ENCODE measurements at places on chromosomes 2 and 18.

DNA sequence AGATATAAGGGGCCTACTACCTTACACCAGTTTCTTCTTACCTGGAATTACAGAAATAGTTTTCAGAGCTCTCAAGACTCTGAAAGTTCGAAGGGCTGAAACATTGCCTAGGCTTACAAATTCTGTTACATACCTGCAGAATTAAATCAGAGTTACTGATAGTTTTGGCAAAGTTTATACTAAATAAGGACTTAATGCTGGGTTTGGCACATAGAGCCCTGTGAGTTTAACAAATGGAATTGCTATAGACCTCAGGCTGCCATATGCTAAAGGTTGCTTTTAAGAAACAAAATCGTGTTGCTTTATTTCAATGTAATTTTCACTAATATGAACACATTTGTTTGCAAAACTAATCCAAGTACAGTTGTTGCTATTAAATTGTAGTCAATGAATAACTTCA, 40.1 kb downstream of the SCN3A start:
- no peak for DNase-seq

DNA sequence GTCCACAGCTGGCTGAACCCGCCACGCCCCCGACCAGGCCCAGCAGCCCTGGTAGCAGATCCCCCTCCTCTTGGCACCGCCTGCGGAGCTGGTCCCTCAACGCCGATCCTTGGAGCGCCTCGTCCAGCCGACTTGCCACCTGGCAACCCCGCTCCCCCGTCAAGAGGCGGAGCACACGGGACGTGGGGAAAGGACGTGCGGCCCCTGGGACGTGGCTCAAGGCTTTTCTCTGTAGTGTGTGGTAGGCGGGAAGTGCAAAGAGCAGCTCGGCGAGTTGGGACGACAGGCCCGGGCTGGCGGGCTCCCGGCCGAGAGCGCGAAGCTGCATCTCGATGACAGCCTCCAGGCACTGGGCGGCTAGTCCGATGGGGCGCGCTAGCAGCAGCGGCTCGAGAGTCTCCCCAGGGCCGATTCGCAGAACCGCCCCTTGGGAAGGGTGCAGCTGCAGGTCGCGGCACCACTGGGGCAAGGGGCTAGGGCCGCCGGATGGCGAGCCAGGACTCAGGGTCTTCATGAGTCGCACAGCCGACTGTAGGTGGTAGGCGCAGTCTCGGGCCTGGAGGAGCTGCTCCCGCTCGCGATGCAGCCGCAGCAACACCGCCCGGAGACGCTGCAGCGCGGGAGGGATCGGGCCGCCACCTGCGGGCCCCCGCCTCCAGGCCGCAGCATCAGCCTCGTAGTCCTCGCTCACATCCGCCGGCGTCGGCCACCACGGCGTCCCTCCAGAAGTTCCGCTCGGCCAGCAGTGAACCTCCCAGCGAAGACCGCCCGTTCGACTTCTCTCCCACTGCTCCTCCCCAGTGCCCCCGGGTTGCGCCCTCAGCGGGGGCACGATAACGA, 617 bp downstream of the CCDC142 start:
- DNase-seq: no peak

DNA sequence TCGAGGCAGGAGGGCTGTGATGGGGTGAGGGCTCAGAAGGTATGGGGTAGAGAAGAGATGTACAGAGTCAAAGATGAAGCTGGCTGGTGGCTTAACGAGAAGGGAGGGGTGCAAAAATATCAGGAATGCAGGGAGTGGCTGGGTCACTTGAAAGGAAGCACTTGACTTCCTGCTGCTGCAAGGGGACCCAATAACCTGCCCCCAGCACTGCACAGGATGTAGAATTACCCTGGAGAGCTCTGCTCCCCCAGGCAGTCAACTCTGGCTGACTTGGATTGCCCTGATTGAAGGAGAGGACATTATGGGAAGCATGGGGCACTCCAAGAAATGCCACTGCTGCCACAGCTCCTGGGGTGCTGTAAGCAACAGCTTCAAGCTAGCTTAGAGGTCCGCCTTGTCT, 41.8 kb downstream of the CFAP221 start:
- DNase-seq: no peak

DNA sequence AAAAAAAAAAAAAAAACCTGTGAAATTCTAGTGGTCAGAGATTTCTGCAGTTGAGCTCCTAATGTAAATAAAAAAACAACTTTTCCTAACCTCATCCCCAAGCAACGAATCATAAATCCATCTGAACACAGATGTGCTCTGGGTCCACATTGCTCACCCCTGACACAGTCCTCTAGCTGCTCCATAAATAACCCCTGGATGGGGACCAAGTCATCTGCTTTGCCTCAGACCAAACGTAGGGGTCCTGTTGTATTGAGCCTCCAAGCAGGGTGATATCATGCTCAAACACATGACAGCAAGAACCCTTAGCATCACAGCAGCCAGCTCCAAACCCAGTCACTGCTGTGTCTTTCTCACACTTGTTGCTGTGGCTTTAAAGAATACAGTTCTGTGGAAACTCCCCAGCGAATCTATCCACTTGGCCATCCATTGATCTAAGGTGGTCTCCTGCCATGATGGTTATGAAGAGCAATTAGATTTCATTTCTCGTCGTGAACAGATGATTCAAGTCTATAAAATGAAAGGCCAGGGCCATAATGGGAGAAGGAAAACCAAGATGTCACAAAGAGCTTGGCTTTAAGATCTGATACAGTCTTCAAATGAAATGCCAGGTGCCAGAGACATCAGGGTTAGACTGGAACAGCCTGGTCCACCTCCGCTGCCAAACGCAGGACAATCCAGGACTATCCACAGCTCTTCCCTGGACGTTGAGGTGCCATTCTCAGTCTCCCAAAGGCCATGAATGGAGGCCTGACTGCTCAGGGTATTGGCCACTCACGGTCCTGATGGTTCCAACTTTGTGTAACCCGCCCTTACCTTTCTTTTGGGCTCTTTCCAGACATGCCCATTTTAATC, 39.0 kb downstream of the TBC1D8 start:
- no peak for DNase-seq

- DNase-seq: no peak
Measured at GRCh38 chr2:199085261-199085660, 372.5 kb downstream of the SATB2 start.

- no peak for DNase-seq
Measured at GRCh38 chr2:174020926-174021662, 55.9 kb upstream of the SP3 start.

DNA sequence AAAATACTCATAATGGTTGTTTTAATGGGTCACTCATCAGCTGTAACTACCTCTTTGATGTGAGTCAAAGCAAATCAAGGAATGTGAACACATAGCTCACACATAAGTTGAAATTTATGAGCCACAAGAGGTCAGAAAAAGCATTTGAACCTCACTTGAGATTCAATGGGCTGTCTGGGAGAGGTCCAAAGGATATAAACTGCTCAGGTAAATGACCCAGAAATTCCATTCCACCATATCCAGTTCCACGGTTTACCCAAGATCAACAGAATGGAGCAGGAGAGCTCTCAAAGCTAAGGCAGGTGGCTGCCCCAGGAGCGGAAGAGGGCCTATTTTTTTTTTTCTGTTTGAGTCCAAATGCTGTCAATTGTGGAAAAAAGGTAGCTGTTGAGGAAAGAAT, 464.1 kb downstream of the TNS1 start:
- no peak for DNase-seq

DNA sequence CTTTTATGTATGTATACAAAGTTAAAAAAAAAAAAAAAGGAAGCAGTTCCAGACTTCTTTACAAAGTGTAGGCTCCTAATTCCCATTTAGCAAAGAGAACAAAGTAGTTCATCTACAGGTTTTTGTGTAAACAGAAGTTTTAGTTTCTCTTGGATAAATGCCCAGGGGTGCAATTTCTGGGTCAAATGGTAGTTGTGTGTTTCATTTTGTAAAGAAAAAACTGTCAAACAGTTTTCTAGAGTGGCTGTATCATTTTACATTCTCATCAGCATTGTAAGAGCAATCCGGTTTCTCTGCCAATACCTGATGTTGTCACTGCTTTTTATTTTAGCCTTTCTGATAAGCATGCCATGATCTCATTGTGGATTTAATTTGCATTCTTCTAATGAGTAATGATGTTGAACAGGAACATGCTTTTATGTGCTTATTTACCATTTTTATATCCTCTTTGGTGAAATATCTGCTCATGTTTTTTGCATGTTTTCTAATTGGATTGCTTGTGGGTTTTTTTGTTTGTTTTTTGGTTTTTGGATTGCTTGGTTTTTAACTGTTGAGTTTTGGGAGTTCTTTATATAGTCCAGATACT, 16.6 kb upstream of the PSME4 start:
- peak; percentile 59 for DNase-seq

GRCh38 chr2:160417745-160418397, 75.7 kb downstream of the RBMS1 start:
- no peak for DNase-seq

- no peak for DNase-seq
Measured at GRCh38 chr2:56523816-56524215, 340.0 kb downstream of the CCDC85A start.

- DNase-seq: no peak
Measured at GRCh38 chr2:109238580-109238979, 109.6 kb downstream of the SH3RF3 start.

DNA sequence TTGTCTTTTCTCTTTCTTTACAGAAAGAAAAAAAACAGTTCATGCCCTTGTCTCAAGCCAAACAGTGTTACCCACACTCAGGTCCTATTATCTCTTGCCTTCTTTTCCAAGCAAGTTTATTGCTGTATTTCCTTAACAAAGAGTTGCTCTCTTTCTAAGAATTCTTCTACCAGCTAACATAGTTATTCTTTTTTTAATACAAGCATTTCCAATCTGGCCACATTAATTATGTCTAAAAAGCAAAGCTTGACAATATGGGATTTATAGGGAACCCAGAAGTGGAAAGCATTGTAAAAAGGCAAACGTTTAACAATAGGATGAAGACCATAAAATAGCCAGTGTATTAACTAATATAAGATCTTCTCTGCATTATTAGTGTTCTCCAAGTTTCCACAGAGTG, 272.5 kb upstream of the CWC22 start:
- no peak for DNase-seq

DNA sequence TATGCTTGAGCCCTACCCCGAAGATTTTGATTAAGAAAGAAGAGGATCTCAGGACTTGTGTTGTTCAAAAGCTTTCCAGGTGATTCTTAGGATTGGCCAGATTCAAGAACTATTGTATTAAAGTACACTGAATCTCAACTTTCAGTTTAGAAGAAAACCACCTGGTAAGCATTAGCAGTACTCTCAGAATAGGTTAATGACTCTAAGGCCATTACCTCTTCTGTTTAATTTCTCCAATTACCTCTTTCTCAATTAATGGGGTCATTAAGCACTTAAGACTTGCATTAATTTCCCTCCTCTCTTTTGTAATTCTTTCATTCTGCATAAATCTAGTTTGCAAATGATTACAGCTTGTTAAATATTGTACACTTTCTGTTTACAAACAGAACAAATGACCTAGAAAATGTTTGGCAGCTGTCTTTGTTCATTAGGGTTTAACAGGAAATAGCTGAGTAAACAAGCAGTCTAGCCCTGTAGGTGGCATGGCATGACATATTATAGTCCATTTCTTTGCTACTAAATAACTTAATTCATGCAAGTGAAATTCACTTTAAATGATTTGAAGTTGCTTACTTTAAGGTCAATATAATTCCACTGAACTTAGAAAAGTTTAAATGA, 20.4 kb upstream of the TDRD15 start:
- no peak for DNase-seq

- DNase-seq: no peak
Measured at GRCh38 chr18:6331872-6332271, 82.8 kb downstream of the L3MBTL4 start.

DNA sequence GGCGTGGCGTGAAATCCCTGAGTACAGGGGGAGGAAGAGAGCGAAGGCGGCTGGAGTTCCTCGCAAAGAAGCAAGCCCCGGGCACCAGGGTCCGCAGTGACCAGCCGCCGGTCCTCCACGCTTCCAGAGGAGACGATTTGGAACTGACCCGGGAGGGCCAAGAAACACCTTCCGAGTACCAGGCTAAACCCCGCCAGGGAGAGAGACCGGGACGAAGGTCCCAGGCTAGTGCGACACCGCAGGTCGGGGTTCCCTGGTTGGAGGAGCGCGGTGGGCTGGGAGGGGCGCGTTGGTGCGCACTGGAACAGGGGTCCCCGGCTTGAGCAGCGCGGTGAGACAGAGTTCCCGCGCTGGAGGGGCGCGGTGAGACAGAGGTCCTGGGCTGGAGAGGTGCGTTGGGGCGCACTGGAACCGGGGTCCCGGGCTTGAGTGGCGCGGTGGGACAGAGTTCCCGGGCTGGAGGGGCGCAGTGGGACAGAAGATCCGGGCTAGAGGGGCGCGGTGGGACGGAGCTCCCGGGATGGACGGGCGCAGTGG, 901 bp downstream of the WDFY1 start:
- no peak for DNase-seq

DNA sequence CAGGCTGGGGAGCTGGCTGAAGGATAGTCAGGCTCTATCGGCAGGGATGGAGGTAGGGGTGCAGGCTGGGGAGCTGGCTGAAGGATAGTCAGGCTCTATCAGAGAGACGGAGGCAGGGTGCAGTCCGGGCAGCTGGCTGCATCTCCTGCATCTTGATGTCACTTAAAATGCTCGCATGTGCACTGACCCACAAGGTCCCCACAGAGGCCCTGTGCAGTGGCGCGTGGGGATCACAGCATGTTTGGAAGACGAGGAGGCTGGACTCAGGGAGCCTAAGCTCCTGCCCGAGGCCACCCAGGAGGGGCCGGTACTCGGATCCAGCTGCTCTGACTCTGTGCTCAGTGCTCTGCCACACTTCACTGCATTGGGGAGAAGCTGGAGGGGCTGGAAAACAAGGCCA, 189.0 kb upstream of the HDAC4 start:
- DNase-seq: no peak

GRCh38 chr2:127843677-127844076, 14.3 kb downstream of the POLR2D start:
- DNase-seq: no peak

- no peak for DNase-seq
Measured at GRCh38 chr2:62789918-62790317, 84.4 kb downstream of the EHBP1 start.

DNA sequence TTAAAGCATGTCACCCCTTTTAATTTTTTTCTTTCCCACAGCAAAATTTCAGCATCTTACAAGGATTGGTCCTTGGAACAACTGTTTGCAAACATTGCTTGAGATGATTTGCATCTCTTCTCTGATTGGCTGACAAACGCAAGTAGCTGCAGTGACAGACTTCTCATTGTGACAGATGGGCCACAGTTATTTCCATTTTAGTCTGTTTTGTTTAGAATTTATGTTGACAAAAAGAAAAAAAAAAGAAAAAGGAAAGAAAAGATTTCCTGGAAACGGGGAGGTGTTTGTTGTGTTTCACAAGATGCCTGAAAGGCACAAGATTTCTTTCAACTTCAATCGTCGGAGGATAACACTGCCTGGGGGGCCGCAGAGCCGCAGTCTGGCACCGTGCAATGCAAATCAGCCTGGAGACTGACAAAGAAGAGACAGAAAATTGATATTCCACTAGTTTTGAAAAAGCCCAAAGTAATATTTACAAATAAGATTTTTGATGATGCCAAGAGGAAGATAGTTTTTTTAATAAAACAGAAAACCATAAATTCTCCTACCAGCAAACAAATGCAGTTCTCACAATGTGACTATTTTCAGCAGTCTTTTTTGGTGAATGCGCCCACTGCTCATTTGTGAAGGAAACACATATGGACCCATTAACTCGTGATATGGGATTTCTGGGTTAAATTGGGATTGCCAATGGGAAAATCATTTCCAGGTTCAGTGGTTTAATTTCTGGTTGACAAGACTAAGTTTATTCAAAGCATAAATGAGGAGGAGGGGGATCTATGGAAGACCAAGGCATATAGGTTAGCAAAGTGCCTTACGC, 296.2 kb upstream of the SMIM21 start:
- no peak for DNase-seq

GRCh38 chr2:156300337-156300736, 32.2 kb downstream of the NR4A2 start:
- DNase-seq: no peak
